ENCODE measurements at places on chromosomes 6 and 20.

DNA sequence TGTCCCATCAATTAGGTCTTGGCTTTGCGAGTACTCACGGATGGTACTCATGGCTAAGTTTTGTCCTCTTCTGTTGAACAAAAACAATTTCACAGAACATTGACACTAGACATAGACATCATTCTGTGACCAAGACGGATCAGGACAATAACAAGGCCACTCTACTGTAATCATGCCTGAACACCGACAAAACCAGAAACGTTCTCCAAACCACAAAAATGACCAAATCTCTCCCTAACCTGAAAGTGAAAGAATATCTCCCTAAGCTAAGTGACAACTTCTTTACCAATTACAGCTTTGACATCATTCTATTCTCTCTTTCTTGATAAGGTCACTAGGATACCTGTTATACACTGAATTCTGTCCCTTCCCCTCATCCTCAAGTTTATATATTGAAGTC is 40.0 kb upstream of the SLC2A12 start:
- DNase-seq, result no peak

DNA sequence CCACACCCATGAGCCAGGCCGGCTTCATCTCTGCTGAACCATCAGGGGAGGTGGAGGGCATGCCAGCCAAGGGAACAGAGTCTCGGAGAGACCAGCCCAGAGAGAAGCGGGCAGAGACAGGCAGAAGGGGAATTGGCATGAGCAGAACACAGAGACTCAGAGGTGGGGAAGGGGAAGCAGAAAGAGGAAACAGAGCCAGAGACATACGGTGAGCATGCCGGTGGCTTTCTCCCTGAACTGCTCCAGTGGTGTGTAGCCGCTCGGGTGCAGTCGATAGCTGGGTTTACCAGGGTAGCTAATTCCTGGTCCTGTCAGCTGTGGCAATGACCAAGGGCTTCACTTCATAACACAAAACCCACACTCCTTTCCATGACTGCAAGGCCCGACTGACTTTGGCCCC is 83.6 kb upstream of the CCDC167 start:
- DNase-seq, result no peak

GRCh38 chr6:10409731-10410206 is 5.1 kb downstream of the TFAP2A start:
- no peak for DNase-seq

DNA sequence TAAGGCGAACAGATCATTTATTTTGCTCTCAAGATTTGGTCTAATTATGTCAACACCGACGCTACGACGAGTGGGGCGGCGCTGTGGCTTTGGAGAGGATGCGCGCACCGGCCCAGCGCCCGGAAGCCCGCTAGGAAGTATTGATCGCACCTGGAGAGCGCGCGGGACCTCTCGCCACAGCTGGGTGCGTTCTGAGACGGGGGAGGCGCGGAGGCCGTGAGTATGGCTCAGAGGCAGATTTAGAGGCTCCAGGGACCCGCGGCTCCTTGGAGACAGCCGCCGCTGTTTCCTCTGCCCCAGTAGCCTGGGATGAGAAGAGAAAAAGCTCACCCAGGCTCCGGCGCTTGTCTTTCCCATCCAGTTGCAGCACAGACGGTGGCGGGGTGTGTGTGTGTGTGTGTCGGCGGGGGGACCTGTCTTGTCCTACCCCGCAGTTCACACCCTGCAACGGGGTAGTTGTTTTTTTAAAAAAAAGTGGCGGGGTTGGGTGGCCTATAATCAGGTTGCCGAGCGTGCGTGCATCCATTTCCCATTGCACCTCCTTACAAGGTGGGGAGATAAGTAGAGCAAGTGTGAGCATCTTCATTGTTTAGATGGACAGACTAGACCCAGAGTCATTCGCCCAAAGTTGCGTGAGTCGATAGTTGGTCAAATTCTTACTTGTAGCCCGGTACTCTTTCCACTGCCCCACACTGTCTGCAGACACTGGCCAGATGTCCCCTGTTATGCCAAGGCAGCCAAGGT is 11.2 kb downstream of the TFAP2D start:
- no peak for DNase-seq

DNA sequence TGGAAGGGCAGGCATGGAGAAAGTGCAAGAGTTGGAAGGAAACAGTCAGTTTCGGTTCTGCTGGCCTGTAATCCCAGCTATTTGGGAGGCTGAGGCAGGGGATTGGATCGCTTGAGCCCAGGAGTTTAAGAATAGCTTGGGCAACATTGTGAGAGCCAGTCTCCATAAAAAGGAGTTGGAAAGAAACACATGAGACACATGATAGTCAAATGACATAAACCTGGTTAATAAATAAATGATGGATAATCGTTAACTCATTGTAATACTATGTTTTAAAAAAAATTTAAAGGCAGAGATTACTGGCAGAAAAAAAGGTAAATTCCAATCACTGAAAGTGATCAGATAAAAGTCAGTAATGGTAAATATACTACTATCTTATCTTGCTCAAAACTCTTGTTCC is 37.2 kb upstream of the PHACTR1 start:
- DNase-seq, result no peak

DNA sequence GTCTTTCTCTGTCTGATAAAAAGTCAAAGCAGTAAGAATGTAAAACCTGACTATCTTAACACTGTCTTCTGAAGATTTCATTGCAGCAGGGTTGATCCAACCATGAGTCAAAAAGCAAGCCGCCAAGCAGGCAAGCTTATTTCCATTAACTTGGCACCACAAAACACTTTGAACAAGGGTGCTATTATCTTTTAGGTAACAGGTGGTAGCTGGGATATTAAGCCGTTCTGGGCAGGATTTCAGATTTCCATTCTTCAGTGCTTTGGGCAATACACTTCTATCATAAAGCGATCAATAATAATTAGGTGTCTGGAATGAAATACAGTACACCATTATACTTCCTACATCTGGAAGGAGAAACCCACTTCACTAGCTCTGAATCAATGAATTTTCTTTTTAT is 181.9 kb downstream of the TBC1D7 start:
- no peak for DNase-seq

Data from stimulated activated CD4-positive, alpha-beta T cell treated with anti-CD3 and anti-CD28 coated beads, Interleukin-12 subunit alpha, Interleukin-12 subunit beta, amount 100 ng/mL, for 24 hours (primary cell).